ENCODE measurements at places on chromosomes 6 and 20.

DNA sequence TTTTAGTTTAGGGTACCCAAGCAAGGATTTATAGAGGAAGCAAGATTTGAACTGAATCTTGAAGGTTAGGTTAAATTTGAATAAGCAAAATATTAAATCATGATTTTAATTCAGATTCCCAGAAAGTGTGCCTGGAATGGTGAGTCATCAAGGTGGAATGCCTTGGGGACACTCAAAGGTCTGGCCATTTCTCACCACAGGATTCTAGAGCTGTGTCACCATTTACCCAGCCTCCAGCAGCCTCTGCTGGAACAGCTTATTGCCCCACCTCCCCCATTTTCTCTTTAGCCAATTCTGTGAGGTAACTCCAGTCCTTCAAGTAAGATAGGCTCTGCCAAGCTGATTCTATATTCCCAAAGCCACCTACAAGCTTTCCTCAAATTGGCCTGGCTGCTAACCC, 181.4 kb downstream of the SIM1 start:
- no peak for DNase-seq

GRCh38 chr6:167151648-167152047, 6.1 kb downstream of the GPR31 start:
- no peak for DNase-seq

DNA sequence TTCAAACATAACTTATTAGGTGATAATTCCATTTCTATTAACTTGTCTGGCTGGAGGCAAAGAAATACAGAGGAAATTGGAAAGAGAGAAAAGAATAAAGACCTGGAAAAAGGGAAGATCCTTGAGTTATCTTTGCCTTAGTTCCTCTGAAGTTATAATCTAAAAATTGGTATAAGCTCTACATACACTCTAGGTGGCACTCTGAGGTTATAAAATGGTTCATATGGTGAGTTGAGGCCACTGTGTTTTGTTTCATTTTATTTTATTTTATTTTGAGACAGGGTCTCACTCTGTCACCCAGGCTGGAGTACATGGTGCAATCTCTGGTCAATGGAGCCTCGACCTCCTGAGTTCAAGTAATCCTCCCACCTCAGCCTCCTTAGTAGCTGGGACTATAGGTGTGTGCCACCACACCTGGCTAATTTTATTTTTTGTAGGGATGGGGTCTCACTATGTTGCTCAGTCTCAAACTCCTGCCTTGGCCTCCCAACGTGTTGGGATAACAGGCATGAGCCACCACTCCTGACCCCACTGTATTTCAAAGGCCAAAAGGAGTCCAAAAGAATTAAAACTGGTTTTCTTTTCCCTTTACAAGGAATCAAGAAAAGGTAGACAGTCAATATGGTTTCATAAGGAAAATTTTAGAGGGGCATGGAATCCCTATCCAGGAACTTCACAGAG, 19.4 kb downstream of the GPX6 start:
- DNase-seq, result no peak

DNA sequence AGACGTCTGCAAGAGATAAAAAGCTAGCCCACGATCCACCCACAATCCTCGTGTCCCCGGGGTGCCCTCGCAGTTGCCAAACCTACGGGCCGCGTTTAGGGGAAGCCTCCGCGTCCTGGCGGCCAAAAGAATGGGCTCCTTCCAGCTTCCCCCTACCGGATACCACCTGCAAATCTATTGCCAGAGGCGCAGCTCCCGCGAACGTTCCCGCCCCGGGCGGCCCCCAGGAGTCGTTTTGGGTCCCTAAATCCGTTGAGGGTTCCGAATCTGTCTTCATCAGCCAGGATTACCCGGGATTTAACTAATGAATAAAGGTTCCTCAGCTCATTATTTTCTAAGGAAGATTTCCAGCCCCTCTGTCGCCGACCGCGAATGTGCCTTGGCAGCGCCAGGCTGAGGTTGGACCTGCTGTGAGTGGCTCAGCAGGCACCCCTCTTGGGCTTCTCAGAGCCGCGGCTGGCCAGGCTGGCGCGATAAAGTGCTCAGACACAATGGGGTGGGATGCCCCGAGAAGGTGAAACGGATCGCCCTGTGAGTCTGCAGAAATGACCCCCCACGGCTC, 2.8 kb upstream of the VSX1 start:
- no peak for DNase-seq

GRCh38 chr6:40135491-40136072, 201.3 kb upstream of the MOCS1 start:
- DNase-seq, result no peak

- DNase-seq, result no peak
Observed at GRCh38 chr6:150635906-150636514, 36.3 kb downstream of the PLEKHG1 start.

Data from D721Med (cell line).